Peyer's patch (tissue), 4 donors: ENCODE measurements at places on chromosomes 5 and 9. TPM values are rescaled to one million over a fixed set of nuclear protein-coding genes. Genes with fewer than 3 reads are reported as not detected.

HSPB3 gene
- total RNA-seq: not detected

CATSPER3 gene
- total RNA-seq: 2.5 TPM

FAM163B gene
- total RNA-seq: not detected

DNA sequence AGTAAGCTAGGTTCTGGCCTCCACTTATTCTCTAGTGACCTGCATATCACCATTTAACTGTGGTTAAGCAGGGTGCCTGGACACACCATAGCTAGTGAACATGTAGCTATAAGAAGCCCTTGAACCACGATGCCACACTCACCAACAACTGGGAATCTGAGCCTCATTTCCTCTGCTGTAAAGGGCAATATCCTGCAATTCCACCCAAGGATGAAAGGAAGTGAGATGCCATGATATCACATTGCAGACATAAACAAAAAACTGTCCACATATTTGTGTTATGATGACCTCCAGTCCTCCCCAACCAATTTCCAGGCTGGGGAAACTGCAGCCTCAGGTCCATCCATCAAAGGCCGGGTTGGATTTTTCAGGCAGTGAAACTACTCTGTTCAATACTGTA is 10.4 kb downstream of the TNIP1 start:
- no peak overlapping the region for H3K4me3 ChIP-seq
- H3K27me3 ChIP-seq: no peaks in the 10 kb centered on the region
- H3K27ac ChIP-seq: no peak overlapping the region
- no peaks in the 10 kb centered on the region for H3K36me3 ChIP-seq
- DNase-seq: no peak

DNA sequence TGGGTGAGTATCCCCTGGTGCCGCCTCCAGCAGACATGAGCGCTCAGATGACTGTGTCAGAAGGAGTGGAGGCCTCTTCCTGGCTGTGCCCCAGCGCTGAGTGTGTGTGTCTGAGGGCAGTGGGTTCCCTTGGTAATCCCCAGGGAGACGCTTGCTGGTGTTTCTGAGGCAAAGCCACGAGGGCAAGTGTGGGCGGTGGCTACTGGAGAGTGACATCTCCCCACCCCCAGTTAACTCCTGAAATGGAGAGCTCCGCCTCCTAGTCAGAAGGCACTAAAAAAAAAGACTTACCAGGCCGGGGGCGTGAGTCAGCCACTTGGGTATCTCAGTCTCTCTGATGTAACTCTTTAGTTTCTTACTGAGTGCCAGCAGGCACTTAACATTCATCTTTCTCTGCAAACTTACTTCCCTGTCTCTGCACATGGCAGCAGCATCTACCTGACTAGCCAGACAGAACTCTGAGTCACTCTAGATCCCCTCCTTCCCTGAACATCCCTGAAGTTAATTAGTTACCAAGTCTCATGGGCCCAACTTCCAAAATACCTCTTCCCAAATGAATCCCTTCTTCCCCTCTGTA is 19.3 kb downstream of the ORM2 start:
- peaks cover 10% of the 10 kb centered on the region for H3K4me1 ChIP-seq
- no peaks in the 10 kb centered on the region for H3K36me3 ChIP-seq
- no peaks in the 10 kb centered on the region for H3K27me3 ChIP-seq
- peak; percentile 93 for DNase-seq
- H3K4me3 ChIP-seq: no peak overlapping the region

DNA sequence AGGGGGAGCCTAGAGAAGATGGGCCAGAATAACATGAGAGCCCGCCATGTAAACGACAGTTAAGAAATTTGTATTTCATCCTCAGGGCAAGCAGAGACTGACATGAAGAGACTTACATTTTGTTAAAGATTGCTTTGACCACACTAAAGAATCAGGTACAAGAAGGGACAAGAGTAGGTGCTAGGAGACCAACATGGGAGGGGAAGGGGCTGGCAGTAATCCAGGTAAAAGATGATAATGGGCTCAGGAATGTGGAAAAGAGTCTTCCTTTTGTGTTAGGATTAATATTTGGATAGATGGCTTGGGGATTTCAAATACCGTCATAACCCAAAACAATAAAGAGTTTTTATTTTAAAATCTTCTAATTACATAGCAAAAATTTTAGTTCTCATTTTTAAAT is 137.3 kb downstream of the ZNF462 start:
- no peaks in the 10 kb centered on the region for H3K27me3 ChIP-seq
- peaks cover 15% of the 10 kb centered on the region for H3K36me3 ChIP-seq
- no peak for DNase-seq
- no peak overlapping the region for H3K4me3 ChIP-seq

DNA sequence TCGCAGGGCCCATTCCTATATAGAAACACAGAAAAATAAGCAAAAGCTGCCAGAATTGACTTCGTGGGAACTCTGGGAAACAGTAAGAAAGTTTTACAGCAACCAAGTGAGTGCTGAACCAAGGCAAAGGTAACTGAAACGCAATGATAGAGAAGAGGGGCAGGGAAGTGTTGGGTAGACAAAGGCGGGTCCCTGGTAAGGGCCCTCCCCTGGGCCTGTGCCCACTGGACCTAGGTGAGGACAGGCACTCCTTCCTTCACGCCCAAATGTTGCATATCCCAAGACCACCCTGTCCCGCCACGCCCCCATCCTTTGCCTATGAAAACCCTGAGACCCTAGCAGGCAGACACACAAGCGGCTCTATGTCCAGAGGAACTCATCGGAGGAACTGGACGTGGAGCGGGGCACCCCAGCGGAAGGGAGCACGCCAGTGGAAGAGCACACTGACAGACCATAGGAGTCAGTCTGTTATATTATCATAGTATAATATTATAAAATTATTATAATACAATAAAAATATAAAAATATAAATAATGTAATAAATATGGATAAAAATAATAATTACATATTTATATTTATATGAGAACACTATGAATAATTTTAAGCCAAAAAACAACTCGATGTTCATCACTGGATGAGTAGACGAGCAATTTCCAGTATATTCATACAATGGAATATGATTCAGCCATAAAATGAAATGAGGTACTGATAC is 27.9 kb downstream of the CDKN2A start:
- peaks cover 62% of the 10 kb centered on the region for H3K27me3 ChIP-seq
- no peaks in the 10 kb centered on the region for H3K36me3 ChIP-seq
- no peak overlapping the region for H3K27ac ChIP-seq
- DNase-seq: no peak
- no peak overlapping the region for H3K4me3 ChIP-seq
- H3K4me1 ChIP-seq: peaks cover 10% of the 10 kb centered on the region

- no peak for DNase-seq
- no peaks in the 10 kb centered on the region for H3K36me3 ChIP-seq
- no peak overlapping the region for H3K4me3 ChIP-seq
- H3K4me1 ChIP-seq: no peaks in the 10 kb centered on the region
- H3K27me3 ChIP-seq: no peaks in the 10 kb centered on the region
Measured at GRCh38 chr5:103298607-103299188, 40.1 kb downstream of the MACIR start.

DNA sequence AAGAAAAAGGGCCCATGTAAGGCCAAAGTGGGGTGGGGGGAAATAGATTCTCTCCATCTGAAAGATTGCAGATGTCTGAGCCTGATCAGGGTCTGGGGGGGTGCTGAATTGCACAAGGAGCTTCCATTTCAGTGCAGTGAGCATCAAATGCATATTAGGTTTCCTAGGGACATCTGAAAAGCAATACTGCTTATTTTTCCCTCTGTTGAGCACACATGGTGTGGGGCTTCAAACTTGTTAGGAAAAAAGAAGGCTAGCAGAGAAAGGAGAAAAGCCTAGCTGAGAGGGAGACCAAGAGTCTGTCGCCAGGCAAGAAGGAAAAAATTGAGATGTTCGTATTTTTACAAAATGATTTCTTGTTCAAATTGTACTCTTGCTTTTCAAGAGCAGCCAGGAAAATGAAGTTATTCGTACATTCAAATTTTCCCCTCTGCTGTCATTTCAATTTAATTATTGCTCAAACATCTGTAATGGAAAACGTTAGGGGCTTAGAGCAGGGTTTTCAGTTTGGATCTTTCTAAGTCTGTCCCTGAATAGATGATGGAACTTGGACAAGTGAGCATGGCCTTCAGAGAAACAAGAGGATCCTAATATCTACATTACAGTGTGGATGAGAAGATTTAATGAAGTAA is 191.9 kb upstream of the GAS1 start:
- no peak overlapping the region for H3K27ac ChIP-seq
- H3K4me1 ChIP-seq: no peaks in the 10 kb centered on the region
- no peaks in the 10 kb centered on the region for H3K36me3 ChIP-seq
- no peaks in the 10 kb centered on the region for H3K27me3 ChIP-seq

GRCh38 chr9:92439921-92440750 is 15.9 kb upstream of the OMD start:
- H3K4me3 ChIP-seq: no peak overlapping the region
- no peaks in the 10 kb centered on the region for H3K27me3 ChIP-seq
- no peaks in the 10 kb centered on the region for H3K4me1 ChIP-seq
